ENCODE measurements at places on chromosomes 12 and 14. TPM values are rescaled to one million over a fixed set of nuclear protein-coding genes. Genes with fewer than 3 reads are reported as not detected.

Gene SOX5
- total RNA-seq: 9.6 TPM

Gene ZNF84
- total RNA-seq: 6.9 TPM

Gene RGS6
- total RNA-seq: 12.9 TPM

Gene SYT1
- 0.52 TPM for total RNA-seq

Gene AJUBA
- total RNA-seq: 49.3 TPM

Gene COL2A1
- not detected for total RNA-seq

GRCh38 chr12:110686294-110686903, 2.5 kb downstream of the HVCN1 start:
- DNase-seq: no peak

DNA sequence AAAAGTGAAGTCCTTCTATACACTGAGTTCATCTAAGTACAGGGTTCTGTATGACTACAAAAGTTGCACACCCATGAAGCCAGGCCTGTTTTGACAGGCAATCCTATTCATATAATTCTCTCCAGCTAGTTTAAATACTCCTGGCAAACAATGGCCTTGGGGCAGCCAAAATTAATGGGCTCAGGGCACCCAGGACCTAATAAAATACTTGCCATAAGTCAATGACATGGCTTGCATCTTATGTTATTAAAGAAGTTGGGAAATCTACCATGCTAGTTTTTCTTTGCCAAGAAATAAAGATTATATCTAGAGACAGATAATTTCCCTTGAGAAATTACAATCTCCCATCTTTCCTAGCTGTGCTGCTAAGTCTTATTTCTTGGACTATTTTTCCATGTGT, 11.1 kb upstream of the TMTC1 start:
- DNase-seq: no peak

DNA sequence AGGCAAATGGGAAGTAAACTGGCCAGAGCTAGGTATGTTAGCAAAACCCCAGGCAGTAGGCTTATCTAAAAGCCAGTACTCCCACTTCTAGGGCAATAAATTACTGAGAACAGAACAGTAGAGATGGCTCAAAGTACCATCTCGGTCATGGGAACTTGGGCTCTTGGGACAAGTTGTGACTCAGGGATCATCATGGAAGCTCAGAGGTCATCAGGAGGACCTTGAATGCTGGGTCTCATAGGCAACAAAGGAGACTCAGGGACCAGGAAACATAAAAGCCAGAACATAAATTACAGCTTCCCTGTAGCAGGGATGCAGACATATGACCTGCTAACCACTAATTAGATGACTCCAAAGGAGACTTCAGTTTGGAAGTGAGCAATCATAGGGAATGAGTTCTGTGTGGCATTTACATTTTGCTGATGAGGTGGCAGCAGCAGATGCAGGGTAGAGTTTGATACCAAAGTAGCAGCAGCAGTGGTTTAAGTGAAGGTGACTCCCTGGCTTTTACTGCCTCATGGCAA, 97.6 kb upstream of the SCAF11 start:
- no peak for DNase-seq

GRCh38 chr12:53476769-53477209, 22.5 kb downstream of the MAP3K12 start:
- DNase-seq: no peak

GRCh38 chr12:45468751-45469615, 253.1 kb downstream of the ANO6 start:
- peak; percentile 51 for DNase-seq

DNA sequence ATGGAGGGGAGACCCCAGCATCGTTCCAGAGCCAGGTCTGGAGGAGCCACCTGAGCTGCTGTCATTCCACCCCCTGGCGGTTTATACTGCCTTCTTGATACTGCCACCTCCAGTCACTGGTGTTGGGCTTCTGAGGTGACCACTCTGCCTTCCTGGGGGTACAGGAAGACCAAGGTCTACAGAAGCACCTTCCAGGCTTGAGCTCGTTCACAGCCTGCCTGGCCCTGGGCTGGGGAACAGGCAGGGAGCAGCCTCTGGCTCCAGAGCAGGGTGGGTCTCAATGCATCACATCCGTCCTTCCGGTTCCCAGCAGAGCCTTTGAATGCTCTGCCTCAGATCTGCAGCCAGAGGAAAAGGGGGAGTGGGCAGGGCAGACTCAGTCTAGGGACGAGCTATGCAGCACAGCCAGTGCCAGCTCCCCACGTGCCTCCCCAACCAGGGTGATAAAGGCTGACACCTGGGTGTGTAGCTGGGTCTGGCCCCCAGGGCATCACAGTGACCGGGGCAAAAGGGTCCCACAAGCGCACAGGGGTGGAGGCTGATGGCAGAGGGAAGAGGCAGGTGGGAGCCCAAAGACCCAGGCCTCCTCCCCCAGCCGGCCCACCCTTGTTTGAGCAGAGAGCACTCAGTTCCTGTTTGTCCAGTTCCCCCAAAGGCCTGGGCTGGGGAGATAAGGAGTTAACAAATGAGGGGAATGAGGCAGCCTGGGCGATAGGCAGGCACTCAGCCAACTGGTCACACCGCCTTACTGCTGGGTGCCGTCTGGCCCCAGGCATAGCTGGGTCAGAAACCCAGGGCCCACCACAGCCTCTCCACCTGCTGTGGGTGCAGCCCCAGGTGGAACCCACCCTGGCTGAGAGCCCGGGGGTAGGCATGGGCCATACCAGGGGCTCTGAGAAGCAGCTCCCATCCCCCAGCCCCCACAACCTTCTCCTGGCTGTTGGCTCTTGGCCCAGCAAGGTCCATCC, 17.1 kb downstream of the DEGS2 start:
- DNase-seq: peak; percentile 55

DNA sequence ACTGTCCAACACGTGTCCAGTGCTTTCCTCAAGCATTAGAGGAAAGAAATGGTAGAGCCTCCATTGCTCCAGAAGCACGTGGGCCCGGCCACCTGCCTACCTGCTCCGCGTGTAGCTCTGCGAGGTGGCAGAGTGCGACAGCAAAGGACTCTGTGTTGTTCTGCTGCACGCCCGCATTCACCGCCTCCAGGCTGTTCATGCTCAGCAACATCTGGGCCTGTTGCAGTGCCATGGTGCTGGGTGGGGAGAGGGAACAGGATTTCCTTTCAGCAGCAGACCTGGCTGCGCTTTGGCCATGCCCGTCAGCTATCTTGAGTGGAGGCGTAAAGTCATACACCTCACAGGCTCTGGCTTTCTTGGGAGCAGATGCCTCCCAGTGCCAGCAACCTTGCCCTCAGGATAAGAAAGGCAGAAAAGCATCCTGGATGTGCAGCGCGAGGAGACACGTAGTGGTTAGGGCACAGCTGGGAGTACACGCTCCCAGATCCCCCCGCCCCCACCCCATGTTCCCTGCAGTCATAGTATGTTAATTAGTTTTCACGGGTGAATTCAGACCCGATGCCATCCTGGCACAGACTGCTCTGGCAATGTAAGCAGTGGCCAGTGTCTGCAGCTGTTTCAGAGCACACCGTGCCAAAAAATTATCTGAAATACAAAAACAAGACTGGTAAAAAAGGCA, 25.1 kb downstream of the ANAPC5 start:
- no peak for DNase-seq

- no peak for DNase-seq
Measured at GRCh38 chr12:122850695-122851350, 15.6 kb downstream of the HIP1R start.

- no peak for DNase-seq
Measured at GRCh38 chr12:68334132-68334531, 2.0 kb upstream of the MDM1 start.

DNA sequence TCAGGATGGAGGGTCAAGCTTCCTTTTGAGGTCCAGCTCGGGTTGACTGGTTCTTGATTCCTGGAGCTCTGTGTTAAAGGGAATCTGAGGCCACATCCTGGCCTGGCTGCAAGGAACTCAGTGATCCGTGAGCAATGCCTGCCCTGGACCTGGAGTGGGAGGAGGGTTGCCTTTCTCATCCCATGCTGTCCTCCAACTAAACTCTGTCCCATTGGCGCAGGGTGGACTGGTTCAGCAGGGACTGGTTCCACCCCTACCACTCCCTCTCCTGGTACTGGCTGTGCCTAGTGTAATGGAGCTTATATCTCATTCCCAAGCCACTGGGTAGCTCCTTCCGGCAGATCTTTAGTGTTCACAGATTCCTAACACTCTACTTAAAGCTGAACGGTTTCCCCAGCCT, 3.9 kb upstream of the CMKLR1 start:
- DNase-seq: no peak

All from upper lobe of left lung (tissue), 6 donors.